ENCODE measurements at places on chromosomes 1 and 21.

DNA sequence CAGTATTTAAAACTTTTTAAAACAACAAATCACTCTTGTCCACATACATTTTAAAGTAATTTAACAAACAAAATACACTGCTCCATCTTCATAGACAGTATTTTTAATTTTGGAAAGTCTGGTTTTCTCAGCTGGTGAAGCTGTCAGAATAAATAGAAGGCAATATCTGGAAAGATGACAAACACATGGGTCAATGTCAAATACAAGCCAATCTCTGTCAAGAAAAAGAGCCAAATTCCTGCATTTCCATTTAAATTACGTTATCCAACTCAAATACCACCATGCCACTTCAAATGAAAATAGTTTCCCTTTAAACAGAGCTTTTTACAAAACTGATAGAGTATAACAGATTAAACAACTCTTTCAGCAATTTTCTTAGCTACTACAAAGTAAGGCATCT lies 176.5 kb downstream of the RERE start:
- no peak for DNase-seq

- no peak for DNase-seq
Observed at GRCh38 chr1:233241759-233242158, 53.8 kb downstream of the PCNX2 start.

DNA sequence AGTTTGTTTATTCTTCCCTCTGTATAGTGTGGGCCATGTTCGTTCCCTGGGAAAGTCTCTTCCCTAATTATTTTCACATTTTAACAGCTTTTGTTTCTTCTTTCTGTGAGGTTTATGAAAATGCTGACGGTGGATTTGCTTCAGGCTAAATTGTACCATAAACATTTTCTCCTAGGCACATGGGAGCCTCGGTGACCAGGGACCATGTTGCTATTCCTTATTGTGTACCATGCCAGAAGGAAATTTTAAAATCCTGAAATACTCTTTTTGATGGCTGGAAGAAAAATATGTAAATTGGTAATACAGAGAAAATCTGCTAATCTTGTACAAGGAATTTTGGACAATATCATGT lies 230.1 kb upstream of the JUN start:
- no peak for DNase-seq

DNA sequence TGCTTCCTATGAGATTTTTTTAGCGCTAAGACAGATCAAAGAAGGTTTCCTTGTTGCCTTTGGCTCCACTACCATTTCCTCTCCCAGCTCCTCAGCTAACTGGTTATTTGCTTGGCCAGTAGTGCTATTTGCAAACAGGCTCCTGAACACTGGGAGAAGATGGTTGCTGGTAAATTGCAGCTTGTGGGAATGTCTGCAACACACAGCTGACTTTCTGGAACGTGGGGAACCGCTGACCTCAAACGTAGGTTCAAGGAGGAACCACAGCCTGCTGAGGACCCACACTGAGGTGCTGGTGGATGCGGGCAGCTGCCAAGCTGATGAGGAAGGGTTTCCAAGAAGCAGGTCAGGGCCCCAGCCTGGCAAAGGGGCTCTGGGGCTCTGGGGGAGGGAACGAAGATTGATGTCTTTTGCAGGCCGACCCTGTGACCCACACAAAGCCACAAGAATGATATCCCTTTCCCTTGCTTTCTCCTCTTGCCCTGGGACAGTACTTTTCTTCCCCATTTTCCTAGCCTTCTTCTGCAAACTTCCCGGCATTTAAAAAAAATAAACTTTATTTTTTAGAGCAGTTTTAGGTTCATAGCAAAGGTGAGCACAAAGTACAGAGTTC lies 24.8 kb downstream of the GNG4 start:
- no peak for DNase-seq

DNA sequence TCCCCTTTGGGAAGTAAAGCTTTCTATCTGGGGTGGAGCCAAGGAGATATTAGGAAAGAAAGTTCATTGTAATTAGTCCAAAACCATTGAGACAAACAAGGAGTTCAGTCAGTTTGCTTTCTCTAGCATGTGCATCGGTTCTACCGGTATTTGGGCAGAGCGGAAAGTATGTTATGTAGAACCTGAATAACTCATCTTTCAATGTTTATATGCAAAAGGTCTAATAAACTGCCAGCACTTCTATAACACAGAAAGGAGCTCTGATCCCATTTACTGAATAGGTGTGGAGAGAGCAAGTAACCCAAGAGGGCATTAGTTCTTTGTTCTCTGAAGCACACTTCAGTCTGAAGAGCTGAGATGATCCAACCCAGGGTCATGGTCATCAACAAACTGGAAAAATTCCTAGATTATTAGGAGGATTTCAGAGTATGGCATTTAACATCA lies 3.5 kb downstream of the TGFB2 start:
- no peak for DNase-seq

DNA sequence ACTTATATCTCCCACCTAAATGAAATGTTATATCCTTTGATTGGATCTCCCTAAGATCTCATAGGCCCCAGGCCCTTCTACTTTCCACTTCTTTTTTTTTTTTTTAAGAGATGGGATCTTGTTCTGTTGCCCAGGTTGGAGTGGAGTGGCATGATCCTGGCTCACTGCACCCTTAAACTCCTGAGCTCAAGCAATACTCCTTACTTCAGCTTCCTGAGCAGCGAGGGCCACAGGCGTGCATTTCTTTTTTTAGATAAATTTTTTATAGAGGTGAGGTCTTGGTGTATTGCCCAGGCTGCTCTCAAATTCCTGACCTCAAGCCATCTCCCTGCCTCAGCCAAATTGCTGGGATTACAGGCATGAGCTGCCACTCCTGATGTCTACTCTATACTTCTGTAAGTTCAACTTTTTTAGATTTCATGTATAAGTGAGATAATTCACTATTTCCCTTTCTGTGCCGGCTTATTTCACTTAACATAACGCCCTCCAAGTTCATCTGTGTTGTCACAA lies 987.5 kb upstream of the NCAM2 start:
- no peak for DNase-seq

- peak; percentile 62 for DNase-seq
Observed at GRCh38 chr1:183227422-183228346, 41.6 kb downstream of the LAMC2 start.

Measured in AG08395 (cell line).